ENCODE measurements at places on chromosomes 3 and 15. TPM values are rescaled to one million over a fixed set of nuclear protein-coding genes. Genes with fewer than 3 reads are reported as not detected.

The MUSTN1 gene
- polyA plus RNA-seq, result not detected

The PIK3CB gene
- polyA plus RNA-seq, result 14.4 TPM

The TERB2 gene
- polyA plus RNA-seq, result not detected

The SPINT1 gene
- polyA plus RNA-seq, result 4.0 TPM

The DENND6A gene
- polyA plus RNA-seq, result 40.5 TPM

The XCR1 gene
- not detected for polyA plus RNA-seq

The NPAP1 gene
- polyA plus RNA-seq, result not detected

The BNC1 gene
- not detected for polyA plus RNA-seq

The DIS3L gene
- 35.6 TPM for polyA plus RNA-seq

The ST8SIA2 gene
- not detected for polyA plus RNA-seq

DNA sequence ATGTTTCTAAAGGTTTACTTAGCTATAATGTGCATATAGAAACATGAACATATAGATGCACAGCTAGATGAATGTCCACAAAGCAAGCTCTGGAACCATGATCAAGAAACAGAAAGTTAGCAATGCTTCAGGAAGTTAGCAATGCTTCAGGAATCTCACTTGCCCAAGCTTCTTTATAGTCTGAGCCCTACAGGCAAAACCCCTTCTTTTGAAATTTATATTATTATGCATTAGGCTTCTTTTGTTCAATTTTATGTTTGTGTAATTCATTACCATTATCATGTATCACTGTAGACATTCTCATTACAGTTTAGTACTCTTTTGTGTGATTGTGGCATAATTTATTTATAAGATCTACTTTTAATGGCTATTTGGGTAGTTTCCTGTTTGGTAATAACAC, 286.4 kb upstream of the BCHE start:
- no peak for DNase-seq

DNA sequence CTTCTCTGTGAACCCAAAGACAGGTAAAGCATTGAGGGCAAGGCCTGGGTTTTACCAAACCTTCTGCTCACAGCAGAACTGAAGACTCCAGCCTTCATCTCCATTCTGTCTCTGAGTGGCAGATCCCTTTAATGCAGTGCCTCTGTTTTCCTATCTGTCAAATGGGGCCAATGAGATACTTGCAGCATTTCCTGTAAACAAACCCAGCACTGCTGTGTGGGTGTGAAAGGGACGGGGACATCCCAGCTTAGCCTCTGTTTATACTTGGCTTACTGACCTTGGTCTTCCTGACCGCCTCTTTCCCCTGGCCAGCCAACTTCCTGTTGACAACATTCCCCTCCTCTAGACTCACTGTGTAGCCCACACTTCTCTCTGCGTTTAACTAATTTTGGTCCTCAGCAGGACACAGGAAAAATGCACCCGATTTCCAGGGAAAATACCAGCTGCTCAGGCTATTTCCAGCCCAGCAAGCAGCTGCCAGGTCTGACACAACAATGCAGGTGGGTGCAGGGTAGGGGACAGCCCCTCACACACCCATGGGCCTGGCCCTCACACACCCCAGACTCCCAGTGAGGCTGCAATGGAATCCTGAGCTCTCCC, 105.9 kb upstream of the HERC1 start:
- peak; percentile 13 for DNase-seq

- no peak for DNase-seq
Observed at GRCh38 chr15:97959724-97960363, 659 bp upstream of the ARRDC4 start.

- no peak for DNase-seq
Observed at GRCh38 chr3:128362026-128362965, 104.4 kb downstream of the DNAJB8 start.

GRCh38 chr3:24263069-24263668, 231.5 kb downstream of the THRB start:
- no peak for DNase-seq

- no peak for DNase-seq
Observed at GRCh38 chr3:25173606-25174005, 254.5 kb upstream of the RARB start.

DNA sequence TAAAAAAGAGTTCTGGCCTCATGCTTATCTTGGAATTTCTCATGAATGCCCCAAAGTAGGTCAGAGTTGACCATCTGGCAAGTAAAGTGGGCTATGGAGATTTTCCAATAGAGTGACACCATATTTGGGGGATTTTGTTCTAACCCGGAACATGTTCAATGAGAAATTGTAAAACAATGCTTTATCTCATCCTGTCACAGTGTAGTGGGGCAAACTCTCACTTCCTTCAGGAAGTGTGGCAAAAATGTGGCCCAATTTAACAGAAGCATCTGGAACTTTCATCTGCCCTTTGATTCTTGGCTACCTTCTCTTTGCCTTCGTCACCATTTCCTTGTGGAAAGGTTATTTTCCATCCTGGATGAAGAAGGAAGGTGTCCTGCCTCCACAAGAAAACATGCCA, 70.8 kb downstream of the ADAMTS9 start:
- no peak for DNase-seq

DNA sequence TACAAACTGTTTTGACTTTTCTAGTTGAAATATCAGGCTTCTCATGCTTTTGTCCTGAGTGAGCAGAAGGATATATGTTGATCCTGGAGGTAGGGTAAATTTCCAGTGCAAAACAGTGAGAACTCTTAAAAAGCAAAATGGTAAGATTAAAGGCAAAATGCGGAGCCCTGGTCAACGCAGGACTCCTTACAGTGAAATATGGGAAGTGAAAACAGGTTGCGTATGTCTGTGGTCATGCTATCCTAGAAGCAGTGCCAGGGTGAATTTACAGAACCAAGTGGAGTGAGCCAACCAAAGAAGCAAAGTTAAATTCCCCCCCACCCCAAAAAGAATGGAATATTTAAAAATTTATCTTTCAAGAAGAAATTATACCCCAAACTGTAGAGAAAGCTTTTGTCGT, 256.4 kb downstream of the NR2F2 start:
- no peak for DNase-seq

DNA sequence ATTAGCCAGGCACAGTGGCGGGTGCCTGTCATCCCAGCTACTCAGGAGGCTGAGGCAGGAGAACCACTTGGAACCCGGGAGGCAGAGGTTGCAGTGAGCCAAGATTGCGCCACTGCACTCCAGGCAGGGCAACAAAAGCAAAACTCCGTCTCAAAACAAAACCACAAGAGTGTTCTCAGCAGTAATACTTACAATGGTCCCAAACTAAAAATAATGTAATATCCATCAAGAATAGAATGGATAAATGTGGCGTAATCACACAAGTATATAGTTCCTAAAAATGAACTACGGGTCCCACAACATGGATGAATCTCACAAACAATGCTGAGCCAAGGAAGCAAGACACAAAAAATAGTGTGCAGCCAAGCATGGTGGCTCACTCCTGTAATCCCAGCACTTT, 39.2 kb downstream of the STAG1 start:
- DNase-seq, result no peak

- no peak for DNase-seq
Observed at GRCh38 chr3:125116311-125117080, 60.7 kb upstream of the HEG1 start.

- no peak for DNase-seq
Observed at GRCh38 chr3:134034005-134034785, 4.5 kb upstream of the SLCO2A1 start.

GRCh38 chr15:91561371-91562100, 292.0 kb upstream of the SLCO3A1 start:
- DNase-seq, result no peak

DNA sequence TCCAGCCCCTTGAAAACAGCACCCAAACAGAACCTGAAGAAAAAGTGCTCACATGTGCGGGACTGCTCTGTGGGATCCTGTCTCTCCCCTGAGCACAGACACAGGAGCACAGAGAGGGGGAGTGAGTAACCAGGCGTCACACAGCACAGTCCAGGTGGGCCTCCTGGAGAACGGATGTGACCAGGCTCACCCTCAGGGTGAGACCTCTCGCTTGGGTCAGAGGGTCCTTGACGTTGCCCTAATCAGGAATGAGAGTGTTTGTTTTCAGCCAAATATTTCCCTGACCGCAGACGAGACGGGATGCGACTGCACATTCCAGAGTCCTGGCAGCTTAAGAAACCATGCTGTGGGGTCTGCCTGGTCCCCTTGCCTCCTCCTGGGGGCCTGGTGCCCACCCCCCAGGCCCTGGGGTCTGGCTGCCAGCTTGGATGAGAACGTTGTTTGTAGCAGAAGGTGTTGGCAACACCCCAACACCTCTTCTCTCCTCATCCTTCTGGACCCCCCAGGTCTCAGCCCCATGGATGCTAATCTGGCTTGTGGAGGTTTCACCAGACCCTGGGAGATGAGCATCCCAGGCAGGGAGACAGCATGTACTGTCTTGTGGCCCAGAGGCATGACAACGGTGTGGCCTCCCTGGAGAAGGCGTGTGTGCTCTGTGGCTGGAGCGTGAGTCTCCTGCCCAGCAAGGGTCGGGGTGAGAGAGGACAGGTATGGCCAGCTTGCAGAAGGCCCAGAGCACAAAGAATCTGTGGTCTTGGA, 42.1 kb upstream of the SLC6A6 start:
- DNase-seq, result no peak

DNA sequence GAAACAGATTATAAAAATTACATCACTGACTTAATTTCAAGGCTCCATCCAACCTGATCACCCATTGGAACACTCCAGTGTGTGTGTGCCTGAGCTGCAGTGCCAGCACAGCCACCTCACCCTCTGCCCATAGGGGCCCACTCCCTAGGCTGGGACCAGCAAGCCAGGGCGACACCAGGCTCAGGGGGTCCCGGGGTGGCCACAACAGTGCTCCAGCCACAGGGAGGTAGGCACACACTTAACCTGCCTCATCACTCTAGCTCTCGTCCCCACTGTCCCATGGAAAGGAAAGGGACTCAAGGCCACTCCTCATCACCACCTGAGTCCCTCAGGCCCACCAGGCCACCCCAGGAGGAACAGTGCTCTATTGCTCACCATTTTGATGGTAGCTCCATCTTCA, 24.9 kb downstream of the ZXDC start:
- DNase-seq, result no peak

DNA sequence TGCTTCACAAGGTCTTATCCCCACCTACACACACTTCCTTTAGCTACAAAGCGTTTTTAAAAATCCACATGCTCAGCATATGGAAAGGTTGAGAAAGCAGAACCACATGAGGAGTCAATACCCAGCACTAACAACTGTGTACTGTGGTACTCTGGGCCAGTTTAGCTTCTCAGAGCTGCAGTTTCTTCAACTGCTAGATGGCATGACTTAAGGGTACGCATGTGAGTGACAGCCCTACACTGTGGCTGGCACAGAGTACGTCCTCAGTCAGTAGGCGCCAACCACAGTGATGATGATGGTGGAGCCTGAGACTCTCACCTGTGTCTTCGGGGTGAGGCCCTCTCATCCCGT, 17.4 kb downstream of the CCDC12 start:
- no peak for DNase-seq

DNA sequence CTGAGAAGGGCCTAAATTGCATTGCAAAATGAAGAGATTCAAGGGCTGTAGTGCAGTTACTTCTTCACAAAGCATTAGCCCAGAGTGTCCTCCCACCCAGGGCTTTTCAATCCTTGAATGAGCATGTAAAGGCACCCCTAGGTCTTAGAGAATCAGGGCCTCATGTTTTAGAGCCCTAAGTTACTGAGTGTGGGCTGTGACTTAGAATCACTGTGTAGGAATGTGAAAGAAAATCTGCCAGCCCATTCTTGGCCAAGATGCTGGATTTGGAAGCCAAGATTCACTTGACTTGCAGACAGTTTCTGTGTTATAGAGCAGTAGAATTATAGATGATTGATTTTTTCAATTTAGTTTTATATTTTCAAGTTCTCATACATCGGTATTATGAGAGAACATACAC, 153.2 kb downstream of the MYRIP start:
- DNase-seq, result no peak

- DNase-seq, result no peak
Observed at GRCh38 chr3:126179825-126180476, 435 bp downstream of the ALDH1L1 start.

- no peak for DNase-seq
Observed at GRCh38 chr15:84961114-84961452, 20.6 kb upstream of the PDE8A start.

DNA sequence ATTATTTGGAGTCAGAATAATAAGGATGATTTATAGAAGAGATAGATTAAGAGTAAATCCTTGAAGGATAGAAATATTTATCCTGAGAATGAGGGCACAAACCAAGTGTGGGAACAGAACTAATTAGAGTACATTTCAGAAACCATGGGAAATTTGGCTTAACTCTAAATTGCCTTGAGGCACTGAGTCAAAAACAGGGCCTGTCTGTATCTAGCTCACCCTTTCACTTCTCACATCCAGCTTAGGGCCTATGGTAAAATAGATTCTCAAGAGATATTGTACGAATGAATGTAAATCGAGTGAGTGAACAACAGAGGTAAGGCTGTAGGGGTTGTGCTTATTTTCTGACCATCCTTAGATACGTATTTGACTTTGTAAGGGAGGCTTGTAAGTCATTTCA, 586.1 kb upstream of the DPPA4 start:
- no peak for DNase-seq

GRCh38 chr3:72597756-72598195, 250.5 kb downstream of the SHQ1 start:
- no peak for DNase-seq
